Breast epithelium (tissue), 4 donors: ENCODE measurements at places on chromosomes 1 and 21.
A peak's percentile ranks its signal among the peaks of the same experiment; 100 is the strongest.

DNA sequence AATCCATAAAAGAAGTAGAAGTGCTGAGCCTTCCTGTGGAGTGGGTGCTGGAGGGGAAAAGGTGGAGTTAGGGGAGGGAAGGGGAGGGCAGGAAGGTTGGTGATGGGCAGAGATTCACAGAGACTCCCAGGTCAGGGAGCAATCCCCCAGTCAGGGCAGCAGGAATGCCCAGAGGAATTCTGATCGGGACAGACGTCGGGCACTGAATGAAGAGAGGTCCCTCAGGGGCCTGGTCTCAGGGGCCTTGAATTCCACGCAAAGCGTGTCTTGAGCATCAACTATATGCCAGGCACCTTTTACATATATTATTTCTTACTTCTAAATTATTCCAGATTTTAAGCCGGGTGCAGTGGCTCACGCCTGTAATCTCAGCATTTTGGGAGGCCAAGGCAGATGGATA lies 7.2 kb upstream of the PADI1 start:
- no peaks in the 10 kb centered on the region for H3K27me3 ChIP-seq
- no peaks in the 10 kb centered on the region for H3K36me3 ChIP-seq

GRCh38 chr1:216387782-216388181 lies 35.5 kb downstream of the USH2A start:
- no peaks in the 10 kb centered on the region for H3K4me1 ChIP-seq
- no peaks in the 10 kb centered on the region for H3K36me3 ChIP-seq
- H3K27me3 ChIP-seq = no peaks in the 10 kb centered on the region
- H3K4me3 ChIP-seq = no peak overlapping the region

GRCh38 chr1:42793824-42794223 lies 9.0 kb downstream of the TMEM269 start:
- peak overlapping the region; percentile 30 for H3K27ac ChIP-seq
- no peak for DNase-seq
- H3K27me3 ChIP-seq = no peaks in the 10 kb centered on the region
- H3K36me3 ChIP-seq = no peaks in the 10 kb centered on the region
- H3K4me3 ChIP-seq = no peak overlapping the region

DNA sequence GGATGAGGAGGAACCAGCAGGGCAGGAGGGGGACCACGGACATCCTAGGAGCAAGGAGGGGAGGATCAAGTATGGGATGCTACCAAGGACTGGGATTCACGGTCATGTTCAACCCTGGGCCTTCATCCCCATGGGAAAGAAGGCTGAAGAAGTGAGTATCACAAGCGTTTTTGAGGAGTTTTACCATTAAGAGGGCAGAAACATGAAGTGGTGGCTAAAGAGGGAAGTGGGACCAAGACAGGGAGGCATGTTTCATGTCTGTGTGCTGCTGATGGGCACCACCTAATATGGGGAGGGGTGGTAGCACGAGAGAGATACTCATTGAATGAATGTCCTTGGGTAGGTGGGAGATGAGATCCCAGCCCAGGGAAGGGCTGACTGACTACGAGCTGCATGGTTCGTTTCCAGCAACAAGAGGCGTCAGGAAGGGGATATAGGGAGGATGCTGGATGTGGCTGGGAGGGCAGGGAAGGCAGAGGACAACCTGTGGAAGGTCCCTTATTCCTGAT lies 11.3 kb upstream of the LSS start:
- DNase-seq = no peak
- H3K4me1 ChIP-seq = no peaks in the 10 kb centered on the region
- H3K27ac ChIP-seq = no peak overlapping the region
- peaks cover 2% of the 10 kb centered on the region for H3K36me3 ChIP-seq
- no peak overlapping the region for H3K4me3 ChIP-seq
- no peaks in the 10 kb centered on the region for H3K27me3 ChIP-seq

GRCh38 chr1:21779613-21780521 lies 3.1 kb downstream of the USP48 start:
- no peaks in the 10 kb centered on the region for H3K36me3 ChIP-seq
- H3K27ac ChIP-seq = no peak overlapping the region
- no peaks in the 10 kb centered on the region for H3K27me3 ChIP-seq
- H3K4me1 ChIP-seq = no peaks in the 10 kb centered on the region
- no peak for DNase-seq

- H3K27me3 ChIP-seq = no peaks in the 10 kb centered on the region
- H3K36me3 ChIP-seq = no peaks in the 10 kb centered on the region
- H3K4me1 ChIP-seq = no peaks in the 10 kb centered on the region
- DNase-seq = no peak
- peak overlapping the region; percentile 95 for H3K27ac ChIP-seq
- H3K4me3 ChIP-seq = peak overlapping the region; percentile 99
Measured at GRCh38 chr1:38990386-38990737, 714 bp upstream of the AKIRIN1 start.

DNA sequence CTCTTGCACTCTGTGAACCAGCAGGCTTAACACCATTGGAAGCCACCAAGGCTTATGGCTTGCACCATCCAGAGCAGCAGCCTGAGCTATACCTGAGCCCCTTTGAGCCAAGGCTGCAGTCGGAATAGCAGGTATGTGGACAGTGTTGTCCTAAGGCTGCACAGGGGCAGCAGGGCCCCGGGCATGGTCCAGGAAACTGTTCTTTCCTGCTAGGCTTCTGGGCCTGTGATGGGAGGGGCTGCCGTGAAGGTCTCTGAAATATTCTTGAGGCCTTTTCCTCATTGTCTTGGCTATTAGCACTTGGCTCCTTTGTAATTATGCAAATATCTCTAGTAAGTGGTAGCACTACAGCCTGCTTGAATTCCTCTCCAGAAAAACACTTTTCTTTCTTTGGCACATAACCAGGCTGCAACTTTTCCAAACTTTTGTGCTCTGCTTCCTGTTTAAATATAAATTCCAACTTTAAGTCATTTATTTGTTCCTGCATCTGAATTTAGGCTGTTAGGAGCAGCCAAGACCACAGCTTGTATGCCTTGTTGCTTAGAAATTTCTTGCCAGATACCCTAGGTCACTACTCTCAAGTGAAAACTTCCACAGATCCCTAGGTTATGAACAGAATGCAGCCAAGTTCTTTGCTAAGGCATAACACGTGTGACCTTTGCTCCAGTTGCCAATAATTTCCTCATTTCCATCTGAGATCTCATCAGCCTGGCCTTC lies 5.2 kb downstream of the KRTAP20-4 start:
- H3K4me3 ChIP-seq = no peak overlapping the region
- no peak for DNase-seq
- no peak overlapping the region for H3K27ac ChIP-seq
- no peaks in the 10 kb centered on the region for H3K36me3 ChIP-seq

- no peaks in the 10 kb centered on the region for H3K36me3 ChIP-seq
- H3K4me1 ChIP-seq = no peaks in the 10 kb centered on the region
- no peak overlapping the region for H3K4me3 ChIP-seq
- H3K27ac ChIP-seq = no peak overlapping the region
- H3K27me3 ChIP-seq = no peaks in the 10 kb centered on the region
Measured at GRCh38 chr1:179091691-179092165, 9.9 kb downstream of the TOR3A start.

- no peak overlapping the region for H3K27ac ChIP-seq
- H3K27me3 ChIP-seq = no peaks in the 10 kb centered on the region
- peaks cover 7% of the 10 kb centered on the region for H3K4me1 ChIP-seq
- H3K4me3 ChIP-seq = no peak overlapping the region
- DNase-seq = no peak
Measured at GRCh38 chr1:60906039-60906438, 176.3 kb upstream of the NFIA start.

GRCh38 chr1:22524481-22524880 lies 38.8 kb upstream of the EPHA8 start:
- no peaks in the 10 kb centered on the region for H3K4me1 ChIP-seq
- H3K27ac ChIP-seq = no peak overlapping the region
- no peak for DNase-seq
- H3K4me3 ChIP-seq = no peak overlapping the region
- H3K27me3 ChIP-seq = no peaks in the 10 kb centered on the region
- peaks cover 3% of the 10 kb centered on the region for H3K36me3 ChIP-seq

- H3K27ac ChIP-seq = no peak overlapping the region
- no peaks in the 10 kb centered on the region for H3K36me3 ChIP-seq
- no peak overlapping the region for H3K4me3 ChIP-seq
- no peak for DNase-seq
- no peaks in the 10 kb centered on the region for H3K27me3 ChIP-seq
Measured at GRCh38 chr1:86445919-86446318, 21.9 kb downstream of the CLCA2 start.

- no peaks in the 10 kb centered on the region for H3K27me3 ChIP-seq
- DNase-seq = no peak
- no peak overlapping the region for H3K27ac ChIP-seq
- H3K4me1 ChIP-seq = no peaks in the 10 kb centered on the region
- no peak overlapping the region for H3K4me3 ChIP-seq
- H3K36me3 ChIP-seq = no peaks in the 10 kb centered on the region
Measured at GRCh38 chr1:222229672-222230312, 318.1 kb downstream of the HHIPL2 start.

GRCh38 chr1:234230414-234230862 lies 142.8 kb upstream of the COA6 start:
- no peaks in the 10 kb centered on the region for H3K4me1 ChIP-seq
- H3K4me3 ChIP-seq = no peak overlapping the region
- no peaks in the 10 kb centered on the region for H3K27me3 ChIP-seq
- no peak for DNase-seq

GRCh38 chr1:206898089-206898914 lies 1.1 kb downstream of the IL24 start:
- H3K4me1 ChIP-seq = no peaks in the 10 kb centered on the region
- H3K4me3 ChIP-seq = no peak overlapping the region
- H3K27ac ChIP-seq = no peak overlapping the region
- H3K27me3 ChIP-seq = no peaks in the 10 kb centered on the region
- DNase-seq = no peak

- H3K36me3 ChIP-seq = no peaks in the 10 kb centered on the region
- H3K27me3 ChIP-seq = peaks cover 31% of the 10 kb centered on the region
- no peak overlapping the region for H3K4me3 ChIP-seq
- H3K4me1 ChIP-seq = no peaks in the 10 kb centered on the region
- no peak overlapping the region for H3K27ac ChIP-seq
Measured at GRCh38 chr21:33157303-33157702, 72.4 kb upstream of the IFNAR2 start.

- no peak for DNase-seq
- no peaks in the 10 kb centered on the region for H3K4me1 ChIP-seq
- H3K27me3 ChIP-seq = no peaks in the 10 kb centered on the region
- no peaks in the 10 kb centered on the region for H3K36me3 ChIP-seq
Measured at GRCh38 chr1:42231253-42231652, 66.7 kb upstream of the GUCA2A start.

GRCh38 chr1:2091611-2092604 lies 41.7 kb downstream of the PRKCZ start:
- H3K4me1 ChIP-seq = no peaks in the 10 kb centered on the region
- H3K27me3 ChIP-seq = no peaks in the 10 kb centered on the region
- no peak overlapping the region for H3K4me3 ChIP-seq
- no peak for DNase-seq

DNA sequence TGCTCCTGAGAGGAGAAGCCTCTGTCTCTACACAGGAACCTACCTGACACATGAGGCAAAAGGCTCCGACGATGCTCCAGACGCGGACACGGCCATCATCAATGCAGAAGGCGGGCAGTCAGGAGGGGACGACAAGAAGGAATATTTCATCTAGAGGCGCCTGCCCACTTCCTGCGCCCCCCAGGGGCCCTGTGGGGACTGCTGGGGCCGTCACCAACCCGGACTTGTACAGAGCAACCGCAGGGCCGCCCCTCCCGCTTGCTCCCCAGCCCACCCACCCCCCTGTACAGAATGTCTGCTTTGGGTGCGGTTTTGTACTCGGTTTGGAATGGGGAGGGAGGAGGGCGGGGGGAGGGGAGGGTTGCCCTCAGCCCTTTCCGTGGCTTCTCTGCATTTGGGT lies 3.9 kb upstream of the ACKR1 start:
- H3K36me3 ChIP-seq = no peaks in the 10 kb centered on the region
- no peaks in the 10 kb centered on the region for H3K4me1 ChIP-seq
- no peak overlapping the region for H3K27ac ChIP-seq
- H3K4me3 ChIP-seq = peak overlapping the region; percentile 25
- H3K27me3 ChIP-seq = no peaks in the 10 kb centered on the region

DNA sequence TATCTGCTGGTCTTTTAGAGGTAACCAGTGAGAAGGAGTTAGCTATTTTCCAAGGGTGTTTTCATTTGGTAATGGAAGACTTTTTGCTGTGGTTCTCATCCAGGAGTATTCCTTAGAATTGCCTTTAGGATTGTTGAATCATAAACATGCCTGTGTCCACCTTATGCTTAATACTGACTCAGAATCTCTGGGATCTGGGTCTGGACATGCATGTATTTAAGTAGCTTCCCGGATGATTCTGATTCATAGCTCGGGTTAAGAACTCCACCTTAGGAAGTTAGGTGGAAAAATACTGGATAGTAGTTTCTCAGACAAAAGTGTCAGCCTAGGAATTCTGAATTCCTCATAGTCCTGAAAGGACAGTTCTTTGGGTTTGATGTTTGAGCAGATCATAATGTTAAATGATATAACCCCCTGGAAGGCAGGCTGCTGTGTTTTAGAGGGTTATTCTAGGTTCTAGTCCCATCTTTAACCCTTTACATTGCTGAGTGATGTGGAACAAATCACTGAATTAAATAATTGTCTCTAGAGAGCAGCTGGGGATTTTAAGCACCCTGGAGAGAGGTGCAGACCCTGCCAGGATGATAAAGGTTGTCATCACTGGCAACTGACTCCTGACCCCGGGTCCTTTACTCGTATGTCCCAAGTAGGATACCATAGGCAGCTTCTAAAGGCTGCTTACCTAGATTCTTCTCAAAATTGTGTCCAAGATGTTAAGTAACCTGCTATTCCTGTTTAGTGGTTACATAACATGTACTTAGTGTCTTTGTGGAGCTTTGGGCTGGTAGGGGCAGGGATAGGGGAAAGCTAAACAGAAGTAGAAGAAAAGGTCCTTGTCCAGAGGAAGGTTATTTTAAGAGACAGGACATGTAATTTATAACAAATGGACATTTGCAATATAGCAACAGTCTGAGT lies 14.5 kb upstream of the C4BPB start:
- no peaks in the 10 kb centered on the region for H3K27me3 ChIP-seq
- peak overlapping the region; percentile 7 for H3K27ac ChIP-seq
- H3K36me3 ChIP-seq = no peaks in the 10 kb centered on the region
- H3K4me3 ChIP-seq = no peak overlapping the region
- no peaks in the 10 kb centered on the region for H3K4me1 ChIP-seq

- H3K36me3 ChIP-seq = no peaks in the 10 kb centered on the region
- DNase-seq = no peak
- no peak overlapping the region for H3K4me3 ChIP-seq
- no peak overlapping the region for H3K27ac ChIP-seq
- no peaks in the 10 kb centered on the region for H3K27me3 ChIP-seq
Measured at GRCh38 chr1:92118826-92119225, 38.7 kb downstream of the BTBD8 start.

GRCh38 chr21:39346206-39346605 lies 2.7 kb downstream of the HMGN1 start:
- H3K36me3 ChIP-seq = no peaks in the 10 kb centered on the region
- DNase-seq = no peak
- peaks cover 7% of the 10 kb centered on the region for H3K4me1 ChIP-seq
- H3K27me3 ChIP-seq = no peaks in the 10 kb centered on the region
- no peak overlapping the region for H3K27ac ChIP-seq
- no peak overlapping the region for H3K4me3 ChIP-seq

DNA sequence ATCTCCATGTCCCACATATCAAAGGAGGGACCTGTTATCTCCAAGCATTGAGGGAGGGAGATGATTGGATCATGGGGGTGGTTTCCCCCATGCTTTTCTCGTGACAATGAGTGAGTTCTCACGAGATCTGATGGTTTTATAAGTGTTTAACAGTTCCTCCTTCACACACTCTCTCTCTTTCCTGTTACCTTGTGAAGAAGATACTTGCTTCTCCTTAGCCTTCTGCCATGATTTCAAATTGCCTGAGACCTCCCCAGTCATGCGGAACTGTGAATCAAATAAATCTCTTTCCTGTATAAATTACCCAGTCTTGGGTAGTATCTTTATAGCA lies 91.6 kb downstream of the DDAH1 start:
- H3K36me3 ChIP-seq = no peaks in the 10 kb centered on the region
- no peak overlapping the region for H3K4me3 ChIP-seq
- H3K27me3 ChIP-seq = no peaks in the 10 kb centered on the region
